GM23248 (cell line): ENCODE measurements at places on chromosomes 12 and 14. TPM values are rescaled to one million over a fixed set of nuclear protein-coding genes. Genes with fewer than 3 reads are reported as not detected.

DNA sequence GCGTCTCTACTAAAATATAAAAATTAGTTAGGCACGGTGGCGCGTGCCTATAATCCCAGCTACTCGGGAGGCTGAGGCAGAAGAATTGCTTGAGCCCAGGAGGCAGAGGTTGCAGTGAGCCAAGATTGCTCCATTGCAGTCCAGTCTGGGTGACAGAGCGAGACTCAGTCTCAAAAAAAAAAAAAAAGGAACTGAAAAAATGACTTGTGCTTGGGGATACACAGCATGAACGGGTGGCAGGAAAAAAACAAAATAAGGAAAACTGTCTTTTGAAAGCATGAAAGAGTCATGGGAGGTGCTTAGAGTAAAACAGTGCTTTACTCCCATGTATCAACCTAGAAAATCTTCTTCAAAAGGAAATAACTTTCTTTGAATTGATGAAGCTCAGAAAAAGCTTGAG lies 80.8 kb downstream of the TMTC1 start:
- no peaks in the 10 kb centered on the region for H3K27me3 ChIP-seq
- peaks cover 8% of the 10 kb centered on the region; the same call in 1 of the 2 replicates for H3K4me1 ChIP-seq
- H3K27ac ChIP-seq = no peak overlapping the region
- DNase-seq = no peak
- no peak overlapping the region for H3K4me3 ChIP-seq

DNA sequence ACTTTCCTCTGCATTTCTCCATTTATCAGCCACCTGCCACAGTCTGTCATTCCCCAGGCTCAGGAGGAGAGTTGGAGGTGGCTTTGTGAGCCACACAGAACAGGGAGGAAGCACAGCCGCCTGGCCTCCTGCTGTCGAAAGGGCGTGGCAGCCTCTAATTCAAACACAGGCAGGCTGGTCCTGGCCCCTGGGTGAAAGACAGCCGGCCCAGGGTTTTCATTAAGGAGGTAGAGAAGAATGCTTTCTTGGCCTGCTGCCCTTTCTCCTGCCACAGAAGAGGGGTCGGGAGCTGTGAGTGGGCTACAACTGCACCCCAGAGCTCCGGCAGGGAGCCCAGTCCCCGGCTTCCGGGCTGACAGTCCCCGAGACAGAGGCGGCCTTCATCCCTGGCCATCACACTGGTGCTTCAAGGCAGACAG lies 108.6 kb upstream of the FZD10 start:
- no peak overlapping the region for H3K4me3 ChIP-seq
- no peak overlapping the region for H3K27ac ChIP-seq
- no peaks in the 10 kb centered on the region for H3K4me1 ChIP-seq

GRCh38 chr12:95066091-95066855 lies 7.1 kb downstream of the NR2C1 start:
- no peaks in the 10 kb centered on the region for H3K27me3 ChIP-seq
- no peak overlapping the region for H3K4me3 ChIP-seq
- no peak overlapping the region for H3K27ac ChIP-seq
- no peaks in the 10 kb centered on the region for H3K4me1 ChIP-seq
- H3K36me3 ChIP-seq = peaks cover 36% of the 10 kb centered on the region

- no peak overlapping the region for H3K4me3 ChIP-seq
- no peak overlapping the region for H3K27ac ChIP-seq
- DNase-seq = no peak
- H3K36me3 ChIP-seq = no peaks in the 10 kb centered on the region; the same call in 1 of the 2 replicates
- no peaks in the 10 kb centered on the region for H3K4me1 ChIP-seq
- no peaks in the 10 kb centered on the region for H3K27me3 ChIP-seq
Observed at GRCh38 chr12:95723693-95724384, 66.7 kb downstream of the NTN4 start.

DNA sequence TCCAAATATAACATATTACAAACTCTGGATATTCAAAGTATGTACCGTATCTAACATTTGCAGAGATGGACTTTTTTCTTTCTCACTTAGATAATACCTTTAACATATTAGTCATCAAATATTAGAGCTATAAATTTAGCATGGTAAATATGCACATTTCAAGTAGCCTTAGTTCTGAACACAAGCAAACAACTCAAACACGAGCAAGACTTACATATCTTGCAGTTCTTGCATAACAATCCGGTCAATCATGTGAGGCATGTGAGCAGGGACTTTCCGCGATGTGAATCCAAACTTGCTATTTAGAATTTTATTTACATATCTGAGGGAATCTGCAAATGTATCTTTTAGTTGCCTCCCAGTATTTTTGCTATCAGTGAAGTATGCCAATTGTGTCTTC lies 22.1 kb upstream of the SYCP3 start:
- peaks cover 31% of the 10 kb centered on the region for H3K36me3 ChIP-seq
- no peak overlapping the region for H3K27ac ChIP-seq
- H3K27me3 ChIP-seq = no peaks in the 10 kb centered on the region
- no peak overlapping the region for H3K4me3 ChIP-seq
- DNase-seq = no peak
- no peaks in the 10 kb centered on the region for H3K4me1 ChIP-seq

- H3K27ac ChIP-seq = no peak overlapping the region
- no peak overlapping the region for H3K4me3 ChIP-seq
- peak; percentile 48 for DNase-seq
- H3K27me3 ChIP-seq = no peaks in the 10 kb centered on the region
- peaks cover 34% of the 10 kb centered on the region for H3K4me1 ChIP-seq
Observed at GRCh38 chr12:80590085-80590484, 117.3 kb upstream of the MYF6 start.

- H3K4me1 ChIP-seq = no peaks in the 10 kb centered on the region
- H3K27ac ChIP-seq = no peak overlapping the region
- H3K4me3 ChIP-seq = no peak overlapping the region
- no peaks in the 10 kb centered on the region for H3K27me3 ChIP-seq
- no peaks in the 10 kb centered on the region for H3K36me3 ChIP-seq
Observed at GRCh38 chr12:51524386-51524901, 66.6 kb upstream of the SCN8A start.

- no peak overlapping the region for H3K4me3 ChIP-seq
- no peaks in the 10 kb centered on the region for H3K27me3 ChIP-seq
- H3K4me1 ChIP-seq = peaks cover 54% of the 10 kb centered on the region
- no peaks in the 10 kb centered on the region for H3K36me3 ChIP-seq
Observed at GRCh38 chr12:92294676-92295440, 149.2 kb upstream of the BTG1 start.

DNA sequence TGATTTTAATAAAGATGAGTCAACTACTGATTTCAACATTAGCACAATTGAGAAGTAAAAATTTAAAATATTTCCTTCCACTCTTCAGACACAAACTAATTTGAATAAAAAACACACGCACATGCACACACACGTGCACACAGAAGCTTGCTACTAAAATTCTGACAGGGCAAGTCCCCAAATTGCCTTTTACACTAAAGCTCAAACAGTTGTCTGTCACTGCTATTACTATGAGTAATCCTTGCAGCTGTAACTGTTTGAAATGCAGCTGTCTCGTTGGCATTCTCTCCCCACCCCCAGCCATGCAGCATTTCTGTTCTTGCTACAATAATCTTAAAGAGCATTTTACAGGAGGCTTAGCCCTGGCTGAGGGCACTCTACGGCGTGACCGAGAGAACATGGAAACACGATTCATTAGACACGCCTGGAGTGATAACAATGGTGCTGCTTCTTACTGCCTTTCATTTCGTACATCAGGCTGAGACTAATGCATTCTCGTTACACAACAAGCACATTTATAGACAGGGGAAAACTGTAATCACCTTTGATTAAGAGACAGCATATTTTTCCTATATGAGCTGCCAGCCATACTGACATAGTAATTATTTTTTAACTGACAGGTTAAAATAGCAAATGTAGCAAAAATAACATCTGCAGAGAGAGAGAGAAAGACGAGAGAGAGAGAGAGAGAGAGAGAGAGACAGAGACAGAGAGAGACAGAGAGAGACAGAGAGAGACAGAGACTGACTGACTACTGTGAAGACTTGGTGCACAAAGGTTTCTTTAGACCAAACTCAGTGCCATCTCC lies 153.8 kb downstream of the MED13L start:
- peak overlapping the region; percentile 54 for H3K4me3 ChIP-seq
- H3K36me3 ChIP-seq = no peaks in the 10 kb centered on the region
- peaks cover 75% of the 10 kb centered on the region for H3K4me1 ChIP-seq
- no peaks in the 10 kb centered on the region for H3K27me3 ChIP-seq
- peak; percentile 64 for DNase-seq

DNA sequence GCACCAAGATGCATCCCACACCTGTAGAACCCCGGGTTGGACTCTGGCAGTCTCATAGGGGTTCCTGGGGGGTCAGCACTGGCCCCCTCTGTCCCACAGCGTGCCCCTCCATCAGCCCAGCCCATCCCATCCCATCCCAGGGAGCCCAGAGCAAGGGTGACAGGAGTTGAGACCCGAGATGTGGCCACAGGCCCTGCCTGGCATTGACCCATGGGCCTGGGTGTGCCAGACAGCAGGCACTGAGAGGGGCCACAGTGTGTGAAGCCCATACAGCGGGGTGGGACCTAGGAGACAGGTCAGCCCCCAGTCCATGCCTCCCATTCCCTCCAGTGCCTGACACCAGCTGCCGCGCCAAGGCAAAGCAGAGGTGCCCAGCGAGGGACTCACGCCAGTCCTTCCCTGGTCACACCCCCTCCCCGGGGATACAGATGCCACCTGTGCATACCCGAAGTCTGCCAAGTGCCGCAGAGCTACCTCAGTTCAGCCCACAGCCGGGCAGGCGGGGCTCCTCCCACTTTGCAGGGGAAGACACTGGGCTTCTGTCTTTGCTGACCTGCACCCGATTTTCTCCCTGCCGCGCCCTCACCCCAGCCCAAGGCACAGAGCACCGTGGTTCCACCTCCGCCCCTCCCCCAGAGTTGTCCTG lies 50.4 kb downstream of the CYP46A1 start:
- H3K27ac ChIP-seq = no peak overlapping the region
- no peaks in the 10 kb centered on the region; the same call in 1 of the 2 replicates for H3K4me1 ChIP-seq

DNA sequence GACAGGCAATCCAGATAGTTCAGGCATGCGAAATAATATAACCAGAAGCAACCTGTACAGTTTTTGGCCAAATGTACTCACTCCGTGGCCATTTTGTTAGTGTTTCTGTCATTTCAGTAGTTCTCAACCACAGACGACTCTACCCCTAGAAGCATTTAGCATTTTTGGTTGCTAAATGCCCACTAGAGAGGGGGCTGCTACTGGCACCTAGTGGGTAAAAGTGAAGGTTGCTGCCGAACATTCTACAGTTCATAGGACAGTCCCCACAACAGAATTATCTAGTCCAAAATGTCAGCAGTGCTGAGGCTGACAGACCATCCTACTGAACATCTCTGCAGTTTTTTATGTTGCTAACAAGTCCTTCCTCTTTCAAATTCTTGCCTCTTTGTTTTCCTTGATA lies 107.4 kb downstream of the TSHR start:
- H3K4me3 ChIP-seq = no peak overlapping the region
- H3K27me3 ChIP-seq = no peaks in the 10 kb centered on the region
- no peak overlapping the region for H3K27ac ChIP-seq
- peak; percentile 1 for DNase-seq

DNA sequence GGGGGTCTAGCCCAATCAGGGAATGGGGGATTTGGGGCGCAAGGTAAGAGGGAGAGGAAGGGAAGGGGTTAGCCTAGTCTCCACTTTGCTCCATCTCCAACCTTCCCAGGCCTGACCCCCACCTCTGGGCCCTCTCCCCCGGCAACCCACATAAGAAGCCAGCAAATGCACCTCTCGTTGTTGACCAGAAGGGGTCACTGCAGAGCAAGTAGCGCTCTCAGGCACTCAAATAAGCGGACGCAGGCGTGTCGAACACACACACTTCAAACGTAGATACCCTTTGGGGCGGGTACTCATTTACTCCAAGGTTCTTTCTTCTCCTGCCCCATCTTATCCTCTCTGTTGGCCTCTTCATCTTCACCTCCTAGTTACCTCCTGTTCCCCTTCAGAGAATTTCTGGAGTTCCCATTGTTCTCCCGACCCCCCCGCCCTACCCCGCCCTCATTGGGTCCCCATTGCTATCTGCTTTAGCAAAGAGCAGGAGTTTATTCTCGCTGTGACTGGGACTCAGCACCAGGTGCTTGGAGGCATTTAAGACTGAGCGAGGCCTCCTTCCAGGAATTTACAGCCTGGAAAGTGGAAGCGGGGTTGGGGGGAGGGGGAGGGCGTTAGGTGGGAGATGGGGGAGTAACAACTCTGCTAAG lies 1.5 kb upstream of the SRRM4 start:
- H3K4me3 ChIP-seq = no peak overlapping the region
- H3K4me1 ChIP-seq = no peaks in the 10 kb centered on the region
- DNase-seq = peak; percentile 62
- no peaks in the 10 kb centered on the region for H3K36me3 ChIP-seq

- DNase-seq = peak; percentile 21
- H3K4me3 ChIP-seq = no peak overlapping the region
- H3K27me3 ChIP-seq = no peaks in the 10 kb centered on the region
- no peak overlapping the region for H3K27ac ChIP-seq
Observed at GRCh38 chr12:89247541-89247942, 104.8 kb downstream of the DUSP6 start.

DNA sequence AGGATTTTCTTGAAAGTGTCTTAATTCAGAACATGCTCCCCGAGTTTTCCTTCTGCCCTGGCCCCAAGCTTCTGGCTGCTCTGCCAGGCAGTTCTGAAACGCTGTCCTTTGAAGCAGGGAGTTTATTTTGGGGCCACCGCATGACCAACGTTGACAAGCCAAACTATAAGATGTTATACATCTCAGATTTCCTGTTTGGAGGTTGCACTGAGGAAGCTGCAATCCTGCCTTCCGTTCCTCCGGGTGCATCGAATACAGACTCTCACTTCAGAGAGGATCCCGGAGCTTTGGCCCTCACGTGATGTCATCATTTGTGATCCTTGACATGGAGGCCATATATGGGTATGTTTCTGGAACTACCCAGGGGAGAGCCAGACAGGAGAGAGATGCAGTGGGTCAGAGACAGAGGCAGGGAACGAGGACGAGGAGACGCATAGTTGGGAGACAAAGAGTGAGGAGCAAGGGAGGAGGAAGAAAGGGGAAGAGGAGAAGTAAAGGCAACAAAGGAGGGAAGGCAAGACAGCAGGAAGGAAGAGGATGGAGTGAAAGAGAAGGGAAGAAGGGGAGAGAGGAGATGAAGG lies at the start of gene ASB2:
TSS of gene ASB2 (minus strand) at position 94 of the 581 bp plus-strand sequence. CDS start 12,031 bp downstream, outside the sequence.
- H3K4me1 ChIP-seq = no peaks in the 10 kb centered on the region
- no peak within 1 kb of the TSS for H3K4me3 ChIP-seq
- no peaks in the 10 kb centered on the region for H3K36me3 ChIP-seq
- no peak within 1 kb of the TSS for H3K27ac ChIP-seq

DNA sequence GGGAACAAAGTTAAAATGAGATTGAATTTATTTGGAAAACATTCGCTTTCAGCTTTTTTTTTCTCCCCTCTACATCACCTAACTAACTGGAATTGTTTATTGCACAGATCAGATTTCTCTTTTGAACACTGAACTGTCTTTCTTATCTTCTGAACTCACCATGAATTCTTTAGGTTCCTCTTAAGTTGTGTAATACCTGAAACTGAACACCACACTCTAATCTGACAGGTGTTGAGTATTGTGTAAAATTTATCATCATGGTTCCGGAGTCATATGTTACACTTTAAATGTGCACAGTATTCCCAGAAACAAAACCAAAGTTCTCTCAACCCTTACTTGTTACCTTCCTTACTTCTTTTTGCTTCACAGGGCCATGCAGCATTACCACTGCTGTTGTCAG lies 66.8 kb downstream of the TGFB3 start:
- DNase-seq = no peak
- no peak overlapping the region for H3K27ac ChIP-seq
- H3K4me3 ChIP-seq = no peak overlapping the region
- no peaks in the 10 kb centered on the region for H3K36me3 ChIP-seq
- no peaks in the 10 kb centered on the region for H3K4me1 ChIP-seq
- no peaks in the 10 kb centered on the region for H3K27me3 ChIP-seq

The GRIN2B gene
- not detected in 2 replicates for total RNA-seq

The DLGAP5 gene
- 11.0 and 13.5 TPM in 2 replicates for total RNA-seq

The POTEM gene
- not detected in 2 replicates for total RNA-seq

The SLC5A8 gene
- not detected in 2 replicates for total RNA-seq

The ATN1 gene
- total RNA-seq = 6.5 and 8.7 TPM in 2 replicates

The CMA1 gene
- not detected in 2 replicates for total RNA-seq

The MGP gene
- total RNA-seq = 0.86 TPM in 1 of 2 replicates, not detected in the other

The TSPAN8 gene
- not detected in 2 replicates for total RNA-seq

The UBR7 gene
- 28.7 and 42.9 TPM in 2 replicates for total RNA-seq

The AMN gene
- not detected in 2 replicates for total RNA-seq

The ART4 gene
- not detected in 2 replicates for total RNA-seq

The CLEC14A gene
- total RNA-seq = 0.63 TPM in 1 of 2 replicates, not detected in the other
